Activated T-helper 1 cell treated with anti-CD3 and anti-CD28 coated beads, Interleukin-2, amount 50 U/mL, for 16 hours (primary cell): ENCODE measurements at places on chromosomes 3 and 15.

DNA sequence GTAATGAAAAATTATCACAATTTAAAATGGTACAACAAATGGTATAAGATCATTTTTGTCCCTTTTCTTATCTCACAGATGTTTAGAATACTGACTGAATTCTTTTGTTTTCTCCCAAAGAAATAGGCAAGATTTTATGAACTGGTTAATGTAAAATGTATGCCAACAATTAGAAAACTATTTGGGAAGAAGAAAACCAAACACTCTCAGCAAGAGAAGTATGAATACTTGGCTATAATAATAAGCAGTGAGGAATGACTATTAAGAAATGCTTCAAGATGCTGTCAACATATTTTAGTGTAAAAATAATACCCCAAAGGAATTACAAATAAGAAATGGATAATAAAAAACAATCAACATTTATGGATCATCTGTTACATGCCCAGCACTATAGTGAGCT is 18.5 kb downstream of the SHQ1 start:
- DNase-seq = no peak

GRCh38 chr15:82944821-82945220 is 7.7 kb downstream of the HOMER2 start:
- DNase-seq = no peak

DNA sequence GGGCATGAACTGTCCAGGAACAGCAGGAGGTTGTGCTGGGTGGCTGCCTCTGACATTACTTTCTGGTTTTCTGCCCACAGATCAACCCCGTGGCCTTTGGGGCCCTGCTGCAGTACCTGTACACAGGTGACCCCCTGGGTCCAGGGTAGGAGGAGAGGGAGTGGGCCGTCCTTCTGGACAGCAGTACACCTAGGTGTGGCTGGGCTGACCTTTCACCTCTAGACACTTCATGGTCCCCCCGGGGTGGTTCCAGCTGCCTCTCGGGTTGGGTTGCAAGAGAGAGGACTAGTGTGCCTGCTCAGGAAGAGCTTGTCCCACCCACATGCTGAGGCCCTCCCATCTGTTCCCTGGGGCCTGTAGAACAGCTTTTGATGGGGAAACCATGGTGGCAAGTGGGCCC is 3.7 kb downstream of the ABTB1 start:
- no peak for DNase-seq

GRCh38 chr15:36544518-36545466 is 34.6 kb upstream of the CDIN1 start:
- DNase-seq = no peak
